ENCODE measurements at places on chromosomes 13 and 19.

DNA sequence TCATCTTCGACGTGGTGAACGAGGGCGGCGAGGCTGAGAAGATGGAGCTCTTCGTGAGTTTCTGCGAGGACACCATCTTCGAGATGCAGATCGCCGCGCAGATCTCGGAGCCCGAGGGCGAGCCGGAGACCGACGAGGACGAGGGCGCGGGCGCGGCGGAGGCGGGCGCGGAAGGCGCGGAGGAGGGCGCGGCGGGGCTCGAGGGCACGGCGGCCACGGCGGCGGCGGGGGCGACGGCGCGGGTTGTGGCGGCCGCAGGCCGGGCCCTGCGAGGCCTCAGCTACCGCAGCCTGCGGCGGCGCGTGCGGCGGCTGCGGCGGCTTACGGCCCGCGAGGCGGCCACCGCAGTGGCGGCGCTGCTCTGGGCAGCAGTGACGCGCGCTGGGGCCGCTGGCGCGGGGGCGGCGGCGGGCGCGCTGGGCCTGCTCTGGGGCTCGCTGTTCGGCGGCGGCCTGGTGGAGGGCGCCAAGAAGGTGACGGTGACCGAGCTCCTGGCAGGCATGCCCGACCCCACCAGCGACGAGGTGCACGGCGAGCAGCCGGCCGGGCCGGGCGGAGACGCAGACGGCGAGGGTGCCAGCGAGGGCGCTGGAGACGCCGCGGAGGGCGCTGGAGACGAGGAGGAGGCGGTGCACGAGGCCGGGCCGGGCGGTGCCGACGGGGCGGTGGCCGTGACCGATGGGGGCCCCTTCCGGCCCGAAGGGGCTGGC is 52.6 kb downstream of the MAP4K1 start:
- no peak for DNase-seq

GRCh38 chr19:31913103-31913661 is 432.2 kb upstream of the ZNF507 start:
- no peak for DNase-seq

DNA sequence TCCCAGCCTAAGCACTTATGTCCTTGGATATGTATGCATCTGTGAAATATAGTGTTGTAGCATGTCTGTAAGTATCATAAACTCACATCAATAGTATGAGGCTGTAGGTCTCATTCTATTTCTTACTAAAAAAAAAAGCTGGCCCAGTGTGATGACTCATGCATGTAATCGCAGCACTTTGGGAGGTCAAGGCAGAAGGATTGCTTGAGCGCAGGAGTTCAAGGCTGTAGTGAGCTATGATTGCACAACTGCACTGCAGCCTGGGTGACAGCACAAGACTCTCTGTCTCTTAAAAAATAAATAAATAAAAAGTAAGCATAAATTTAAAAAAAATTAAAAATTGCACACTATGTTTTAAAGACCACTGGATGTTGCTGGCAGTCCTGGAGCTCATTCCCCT is 79.1 kb upstream of the SPATA13 start:
- DNase-seq, result no peak

- no peak for DNase-seq
Measured at GRCh38 chr19:29812080-29812880, 489 bp downstream of the CCNE1 start.

DNA sequence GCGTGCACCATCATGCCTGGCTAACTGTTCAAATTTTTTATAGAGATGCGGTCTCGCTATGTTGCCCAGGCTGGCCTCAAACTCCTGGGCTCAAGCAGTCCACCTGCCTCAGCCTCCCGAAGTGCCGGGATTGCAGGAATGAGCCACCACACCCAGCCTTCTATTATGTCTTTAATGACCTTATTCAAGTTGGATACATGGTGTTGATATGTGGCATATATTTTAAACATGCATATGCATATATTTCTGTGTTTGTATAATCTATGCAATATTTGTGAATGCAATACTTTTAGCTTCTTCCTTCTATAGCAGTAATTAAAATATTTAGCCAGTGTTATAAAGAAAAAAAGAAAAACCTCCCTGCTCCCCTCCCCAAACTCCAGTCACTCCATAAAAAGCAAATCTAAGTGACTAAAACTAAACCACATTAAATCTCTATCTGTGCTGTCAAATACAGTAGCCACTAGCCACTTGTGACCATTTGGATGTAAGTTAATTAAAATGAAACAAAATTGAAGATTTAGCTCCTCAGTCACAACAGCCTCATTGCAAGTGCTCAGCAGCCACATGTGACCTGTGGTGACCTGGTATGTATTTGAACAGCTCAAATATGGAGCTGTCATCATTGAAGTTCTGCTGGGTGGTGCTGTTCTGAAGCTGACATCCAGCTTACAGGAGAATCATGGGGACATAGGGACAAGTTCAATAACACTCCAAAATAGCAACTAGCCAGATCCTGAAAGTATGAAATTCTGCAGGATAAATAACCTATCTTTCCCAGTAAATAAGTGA is 27.4 kb downstream of the FCGBP start:
- no peak for DNase-seq

DNA sequence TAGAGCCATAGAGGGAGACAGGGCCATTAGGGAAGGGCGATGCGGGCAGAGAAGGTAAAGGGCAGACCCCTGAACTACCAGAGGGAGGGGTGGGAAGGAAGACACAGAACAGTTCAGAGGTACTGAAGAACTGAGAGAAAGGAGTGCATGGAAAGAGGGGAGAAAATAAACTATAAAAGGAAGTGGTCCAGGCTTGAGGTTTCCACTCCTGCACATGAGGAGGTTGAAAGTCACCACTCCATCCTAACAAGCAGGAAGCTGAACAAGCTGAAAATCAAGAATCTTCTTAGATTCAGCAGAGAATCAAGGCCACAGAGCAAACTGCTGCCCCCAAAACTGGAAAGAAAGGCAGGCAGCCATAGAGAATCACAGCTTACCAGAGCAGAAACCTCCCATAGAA is 45.1 kb downstream of the MIPEP start:
- no peak for DNase-seq

GRCh38 chr13:104534847-104535246 is 1468.6 kb upstream of the SLC10A2 start:
- no peak for DNase-seq
